Prostate gland (tissue), 2 donors: ENCODE measurements at places on chromosomes 12 and 14. TPM values are rescaled to one million over a fixed set of nuclear protein-coding genes. Genes with fewer than 3 reads are reported as not detected.

DNA sequence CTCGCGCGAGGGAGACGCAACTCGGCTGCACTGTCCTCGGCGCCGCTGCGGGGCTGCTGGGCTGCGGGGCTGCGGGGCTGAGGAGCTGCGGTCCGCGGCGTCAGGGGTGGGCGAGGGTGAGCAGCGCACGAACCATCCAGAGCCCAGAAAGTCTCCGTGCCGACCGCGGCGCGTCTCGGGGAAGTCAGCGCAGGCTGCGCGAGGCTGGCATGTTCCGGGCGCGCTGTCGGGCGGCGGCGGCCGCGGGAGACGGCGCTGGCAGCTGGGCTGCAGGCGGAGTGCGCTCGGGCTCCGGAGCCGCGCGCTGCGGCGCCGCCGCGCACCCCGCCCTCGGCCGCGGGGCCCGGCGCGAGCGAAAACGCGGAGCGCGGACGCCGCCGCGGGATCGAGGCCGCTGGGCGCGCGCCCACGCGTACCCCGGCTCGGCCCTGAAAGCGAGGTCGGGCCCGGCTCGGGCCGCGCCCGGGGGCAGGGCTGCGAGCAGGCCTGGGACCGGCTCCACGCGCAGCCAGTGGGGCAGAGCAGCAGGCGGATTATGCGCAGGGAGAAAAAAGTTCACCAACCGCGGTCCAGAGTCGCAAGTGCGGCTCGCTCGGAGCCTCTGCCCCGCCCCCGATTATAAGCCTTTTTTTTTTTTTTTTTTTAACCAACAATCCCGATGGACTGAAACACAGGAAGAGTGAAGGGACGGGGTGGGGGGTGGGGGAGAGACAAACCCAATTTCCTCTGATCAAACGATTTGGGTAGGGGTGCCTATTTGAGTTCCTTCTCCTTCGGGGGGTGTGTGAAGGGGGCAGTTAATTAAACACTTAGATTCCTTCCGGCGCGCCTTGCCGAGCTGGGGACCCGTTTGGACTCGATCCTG is at the start of gene PRICKLE1:
TSS of gene PRICKLE1 (minus strand) at position 282 of the 865 bp plus-strand sequence. CDS start 117,230 bp downstream, outside the sequence.
- H3K36me3 ChIP-seq: no peaks in the 10 kb centered on the region
- DNase-seq: no peak
- peak within 1 kb of the TSS; percentile 40 for H3K27ac ChIP-seq
- no peaks in the 10 kb centered on the region for H3K4me1 ChIP-seq
- peak within 1 kb of the TSS; percentile 48 for H3K4me3 ChIP-seq

DNA sequence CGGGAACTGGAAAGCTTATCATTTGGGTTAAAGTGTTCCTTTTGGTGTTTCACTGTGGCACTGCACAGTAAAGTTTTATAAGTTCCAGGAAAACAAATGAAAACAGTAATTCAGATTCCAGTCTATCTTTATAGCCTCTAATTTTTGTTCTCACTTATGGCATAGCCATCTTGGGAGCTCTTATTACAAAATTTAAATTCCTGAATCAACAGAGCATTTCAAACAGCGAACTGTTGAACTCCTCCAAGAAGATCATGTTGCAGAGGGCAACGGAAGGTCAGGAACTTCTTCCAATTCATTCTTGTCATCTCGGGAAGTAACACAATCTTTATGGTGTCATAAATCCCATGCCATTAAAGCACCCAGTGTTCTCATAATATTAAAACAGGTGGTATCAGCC is 229.1 kb downstream of the KCNC2 start:
- H3K4me3 ChIP-seq: no peak overlapping the region
- no peaks in the 10 kb centered on the region for H3K27me3 ChIP-seq
- H3K36me3 ChIP-seq: no peaks in the 10 kb centered on the region
- peak; percentile 72 for DNase-seq
- H3K4me1 ChIP-seq: peaks cover 4% of the 10 kb centered on the region
- no peak overlapping the region for H3K27ac ChIP-seq

DNA sequence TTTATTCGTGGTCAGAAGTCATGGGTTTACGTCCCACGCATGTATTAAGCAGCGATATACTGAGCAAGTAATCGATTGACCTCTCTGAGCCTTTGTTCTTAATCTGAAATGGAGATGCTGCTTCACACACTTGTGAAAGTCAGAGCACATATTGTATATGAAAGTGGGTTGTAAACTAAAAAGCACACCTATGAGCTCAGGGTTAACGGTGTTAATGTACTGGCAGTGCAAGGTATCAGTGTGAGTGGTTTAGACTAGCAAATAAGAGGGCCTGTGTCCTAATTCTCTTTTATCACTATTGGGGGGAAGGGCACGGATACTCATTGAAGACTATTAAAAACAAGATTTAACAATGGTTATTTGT is 676 bp downstream of the MRPL42 start:
- peak overlapping the region; percentile 69 for H3K4me3 ChIP-seq
- DNase-seq: no peak
- no peaks in the 10 kb centered on the region for H3K36me3 ChIP-seq
- H3K27ac ChIP-seq: peak overlapping the region; percentile 93
- no peaks in the 10 kb centered on the region for H3K27me3 ChIP-seq
- peaks cover 10% of the 10 kb centered on the region for H3K4me1 ChIP-seq

KRT71 gene
- total RNA-seq: not detected

- DNase-seq: peak; percentile 61
- no peaks in the 10 kb centered on the region for H3K27me3 ChIP-seq
- no peak overlapping the region for H3K4me3 ChIP-seq
Measured at GRCh38 chr14:95287176-95287754, 32.4 kb downstream of the CLMN start.

GRCh38 chr14:72962829-72963312 is 36.6 kb downstream of the DCAF4 start:
- no peaks in the 10 kb centered on the region for H3K27me3 ChIP-seq
- H3K4me1 ChIP-seq: no peaks in the 10 kb centered on the region
- no peak overlapping the region for H3K27ac ChIP-seq
- DNase-seq: no peak
- no peak overlapping the region for H3K4me3 ChIP-seq
- no peaks in the 10 kb centered on the region for H3K36me3 ChIP-seq

GRCh38 chr14:102975662-102976061 is 53.2 kb downstream of the AMN start:
- H3K27me3 ChIP-seq: no peaks in the 10 kb centered on the region
- no peak overlapping the region for H3K27ac ChIP-seq
- H3K4me3 ChIP-seq: no peak overlapping the region
- H3K36me3 ChIP-seq: peaks cover 21% of the 10 kb centered on the region
- no peak for DNase-seq
- peaks cover 2% of the 10 kb centered on the region for H3K4me1 ChIP-seq

DLGAP5 gene
- 4.4 TPM for total RNA-seq

DNA sequence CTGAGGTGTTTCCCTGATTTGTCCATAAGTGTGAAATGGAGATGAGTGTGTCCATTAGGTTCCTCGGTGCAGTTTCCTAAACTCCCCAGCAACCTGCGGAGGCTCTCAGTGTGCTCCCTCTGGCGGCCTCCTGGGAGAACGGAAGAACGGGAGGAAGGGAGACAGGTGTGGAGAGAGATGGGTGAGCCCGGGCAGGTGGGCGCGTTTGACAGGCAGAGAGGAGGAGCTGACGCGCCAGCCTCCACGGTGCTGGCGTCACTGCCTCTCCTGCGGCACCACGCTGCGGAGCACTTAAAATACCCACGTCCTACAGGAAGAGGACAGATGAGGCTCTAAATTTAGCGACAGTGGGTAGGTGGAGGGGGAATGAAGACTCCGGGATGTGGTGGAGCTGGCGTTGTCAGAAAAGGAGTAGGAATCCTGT is 26.8 kb upstream of the PEX5 start:
- no peak overlapping the region for H3K27ac ChIP-seq
- H3K4me1 ChIP-seq: peaks cover 6% of the 10 kb centered on the region
- no peak overlapping the region for H3K4me3 ChIP-seq
- no peaks in the 10 kb centered on the region for H3K36me3 ChIP-seq

DDX47 gene
- 74.8 TPM for total RNA-seq

DNA sequence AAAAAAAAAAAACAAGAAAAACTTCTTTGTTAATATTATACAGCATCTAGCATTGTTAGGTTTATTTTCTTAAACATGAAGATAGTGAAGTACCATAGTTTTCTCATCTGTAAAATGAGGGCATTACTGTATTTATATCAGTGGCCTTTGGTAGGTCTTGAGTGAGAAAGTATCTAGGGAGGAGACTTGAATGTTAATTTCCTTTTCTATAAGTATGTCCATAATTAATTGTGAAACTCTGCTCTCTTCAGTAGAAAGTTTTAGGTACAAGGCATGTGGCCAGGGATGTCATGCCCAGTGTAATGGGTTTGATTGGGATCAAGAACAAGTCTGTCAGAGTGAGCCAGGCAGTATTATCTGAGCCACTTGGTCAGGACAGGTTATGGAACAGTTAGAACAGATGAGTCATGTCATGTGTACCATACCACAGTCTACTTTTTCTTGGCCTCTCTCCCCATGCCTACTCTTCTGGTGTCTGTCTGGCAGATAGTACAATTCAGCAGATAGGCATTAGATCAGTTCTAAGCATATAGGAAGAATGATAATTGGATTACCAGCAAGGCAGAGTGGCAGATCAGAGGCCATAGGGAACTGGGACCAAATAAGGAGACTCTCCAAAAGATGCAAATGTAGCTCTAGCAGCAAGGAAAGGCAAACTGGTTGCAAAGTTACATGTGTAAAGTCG is 30.4 kb downstream of the FBXO34 start:
- H3K27ac ChIP-seq: no peak overlapping the region
- no peak overlapping the region for H3K4me3 ChIP-seq
- no peaks in the 10 kb centered on the region for H3K36me3 ChIP-seq
- H3K27me3 ChIP-seq: no peaks in the 10 kb centered on the region

NANOG gene
- total RNA-seq: 0.05 TPM

GRCh38 chr12:93373961-93374656 is 3.6 kb upstream of the NUDT4 start:
- no peaks in the 10 kb centered on the region for H3K4me1 ChIP-seq
- no peaks in the 10 kb centered on the region for H3K36me3 ChIP-seq
- H3K4me3 ChIP-seq: no peak overlapping the region

DNA sequence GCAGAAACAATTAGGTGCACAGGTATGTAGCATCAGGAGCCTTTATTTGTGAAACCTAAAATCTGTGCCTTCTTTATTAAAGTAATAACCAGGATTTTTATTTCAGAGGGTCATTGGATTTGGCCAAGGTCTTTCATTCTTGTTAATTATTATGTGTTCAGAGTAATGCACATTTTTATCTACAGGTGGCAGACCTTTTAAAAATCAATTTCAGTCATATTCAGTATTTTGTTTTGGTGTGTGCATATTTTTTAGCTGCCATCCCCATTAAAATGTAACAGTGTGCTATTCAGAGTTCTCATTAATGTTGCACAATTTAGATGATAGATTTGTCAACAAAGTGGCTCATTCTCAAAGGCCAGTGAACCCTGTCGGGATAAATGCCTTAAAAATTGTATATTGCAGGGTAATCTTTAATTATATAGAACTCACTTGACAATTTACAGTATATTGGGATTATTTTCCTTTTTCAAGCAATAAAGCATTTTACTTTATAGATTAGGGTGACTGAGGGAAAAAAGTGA is 319.3 kb upstream of the SOX5 start:
- no peak overlapping the region for H3K27ac ChIP-seq
- no peaks in the 10 kb centered on the region for H3K27me3 ChIP-seq
- H3K4me1 ChIP-seq: no peaks in the 10 kb centered on the region

- no peaks in the 10 kb centered on the region for H3K36me3 ChIP-seq
- H3K27me3 ChIP-seq: no peaks in the 10 kb centered on the region
- no peaks in the 10 kb centered on the region for H3K4me1 ChIP-seq
- H3K4me3 ChIP-seq: no peak overlapping the region
Measured at GRCh38 chr12:31710021-31710818, 18.6 kb downstream of the AMN1 start.

DNA sequence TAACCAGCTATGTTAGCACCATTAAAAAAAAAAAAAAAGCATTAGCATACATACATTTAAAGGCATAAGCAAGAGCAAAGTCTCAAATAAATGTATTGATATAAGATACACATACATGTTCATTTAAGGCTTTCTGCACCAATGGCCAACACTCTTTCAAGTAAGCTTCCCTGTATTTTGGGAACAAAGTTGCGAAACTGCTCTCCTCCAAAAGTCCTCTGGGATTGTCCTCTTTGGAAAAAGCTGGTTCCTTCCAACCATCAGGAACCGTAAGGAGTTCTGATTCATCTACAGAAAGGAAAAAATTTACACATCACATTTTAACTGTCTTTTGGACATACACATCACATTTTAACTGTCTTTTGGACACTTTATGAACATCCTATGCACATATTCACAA is 3.2 kb downstream of the KRR1 start:
- no peaks in the 10 kb centered on the region for H3K27me3 ChIP-seq
- peaks cover 8% of the 10 kb centered on the region for H3K4me1 ChIP-seq
- no peak overlapping the region for H3K27ac ChIP-seq
- no peak for DNase-seq
- H3K4me3 ChIP-seq: no peak overlapping the region

RNASE8 gene
- total RNA-seq: not detected

- no peak for DNase-seq
- no peaks in the 10 kb centered on the region for H3K4me1 ChIP-seq
- H3K4me3 ChIP-seq: no peak overlapping the region
- H3K36me3 ChIP-seq: no peaks in the 10 kb centered on the region
Measured at GRCh38 chr12:19846574-19846973, 407.3 kb downstream of the AEBP2 start.

GYS2 gene
- total RNA-seq: not detected

NID2 gene
- 17.2 TPM for total RNA-seq

RD3L gene
- not detected for total RNA-seq

DNA sequence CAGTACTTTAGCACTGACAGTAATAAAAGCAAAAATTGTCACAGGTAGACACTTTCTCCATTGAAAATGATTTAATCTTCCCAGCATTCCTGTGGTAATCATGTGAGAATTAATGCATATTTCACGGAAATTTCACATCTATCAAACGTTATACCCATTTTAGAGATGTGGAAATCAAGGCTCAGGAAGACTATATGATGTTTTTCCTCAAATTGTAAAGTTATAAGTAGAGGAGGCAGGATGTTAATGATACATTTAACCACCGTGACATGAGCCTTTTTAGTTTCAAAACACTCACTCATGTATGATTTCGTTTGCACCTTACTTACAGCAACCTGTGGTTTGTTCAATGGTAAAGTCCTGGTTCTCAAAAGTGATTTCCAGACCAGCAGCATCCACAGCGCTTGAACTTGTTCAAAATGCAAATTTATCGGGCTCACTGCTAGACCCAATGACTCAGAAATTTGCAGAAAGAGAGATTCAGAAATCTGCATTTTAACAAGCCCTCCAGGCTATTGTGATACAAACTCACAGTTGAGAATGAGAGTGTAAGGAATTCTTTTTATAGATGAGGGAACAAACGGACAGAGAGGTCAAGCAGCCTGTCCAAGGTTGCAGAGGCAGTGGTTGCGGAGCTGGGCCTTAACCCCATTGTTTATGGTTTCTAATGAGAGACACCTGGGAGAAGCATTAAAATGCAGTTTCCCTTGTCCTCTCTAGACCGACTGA is 654.8 kb upstream of the TBX3 start:
- no peak overlapping the region for H3K27ac ChIP-seq
- H3K4me3 ChIP-seq: no peak overlapping the region
- no peaks in the 10 kb centered on the region for H3K27me3 ChIP-seq
- no peaks in the 10 kb centered on the region for H3K4me1 ChIP-seq

STAB2 gene
- total RNA-seq: 0.62 TPM

- no peaks in the 10 kb centered on the region for H3K4me1 ChIP-seq
- no peaks in the 10 kb centered on the region for H3K36me3 ChIP-seq
- no peak overlapping the region for H3K4me3 ChIP-seq
Measured at GRCh38 chr12:101803978-101804377, 26.8 kb downstream of the GNPTAB start.

SIX4 gene
- total RNA-seq: 21.3 TPM
